ENCODE measurements at places on chromosomes 12 and 14.

GRCh38 chr12:28036940-28037339, 64.4 kb upstream of the PTHLH start:
- DNase-seq = no peak

- DNase-seq = no peak
Observed at GRCh38 chr12:113207613-113208040, 13.6 kb upstream of the TPCN1 start.

GRCh38 chr12:83057436-83057835, 370.7 kb downstream of the TMTC2 start:
- DNase-seq = no peak

GRCh38 chr12:92619730-92620684, 82.8 kb upstream of the PLEKHG7 start:
- no peak for DNase-seq
